ENCODE measurements at places on chromosomes 4 and X.

GRCh38 chrX:10557166-10557565 lies 63.2 kb downstream of the MID1 start:
- DNase-seq: no peak

DNA sequence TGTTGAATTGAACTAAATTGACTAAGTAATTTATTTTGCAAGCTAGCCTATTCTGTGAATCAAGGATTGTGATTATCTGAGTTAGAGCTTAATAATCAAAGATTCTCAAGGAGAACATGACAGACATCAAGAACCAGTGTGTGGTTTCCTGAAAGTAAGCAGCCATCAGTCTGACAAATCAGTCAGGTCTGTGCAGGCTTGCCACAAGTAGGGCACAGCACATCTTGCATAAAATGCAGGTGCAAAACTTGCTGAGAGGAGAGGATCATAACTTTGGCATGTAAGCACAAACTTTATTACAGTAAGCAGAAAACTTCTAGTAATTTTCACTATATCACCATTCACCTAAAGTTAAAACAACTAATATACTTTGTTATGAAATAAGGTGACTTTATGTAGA lies 22.5 kb downstream of the FAM241A start:
- DNase-seq: no peak

- DNase-seq: no peak
Measured at GRCh38 chrX:43868791-43869190, 13.5 kb downstream of the MAOB start.

GRCh38 chr4:56316011-56316650 lies 71.2 kb downstream of the AASDH start:
- DNase-seq: no peak

DNA sequence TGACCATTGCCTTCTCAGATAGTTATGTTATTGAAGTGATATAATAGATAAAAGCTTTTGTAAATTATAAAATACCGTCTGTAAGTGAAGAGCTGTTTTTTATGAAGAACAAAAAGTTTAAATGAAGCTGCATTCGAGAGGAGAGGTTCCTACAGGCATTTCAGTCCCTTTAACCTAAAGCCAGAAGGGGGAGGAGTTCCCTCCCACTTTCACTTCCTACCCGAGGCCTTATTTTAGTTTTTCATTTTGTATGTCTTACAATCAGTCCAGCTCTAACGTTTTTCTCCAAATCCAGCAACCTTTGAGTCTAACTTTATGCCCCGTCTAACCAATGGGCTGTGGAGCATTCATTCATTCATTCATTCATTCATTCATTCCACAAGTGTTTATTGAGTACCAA lies 16.5 kb upstream of the SOX3 start:
- DNase-seq: no peak

GRCh38 chr4:26867914-26868684 lies 7.5 kb downstream of the STIM2 start:
- DNase-seq: no peak

DNA sequence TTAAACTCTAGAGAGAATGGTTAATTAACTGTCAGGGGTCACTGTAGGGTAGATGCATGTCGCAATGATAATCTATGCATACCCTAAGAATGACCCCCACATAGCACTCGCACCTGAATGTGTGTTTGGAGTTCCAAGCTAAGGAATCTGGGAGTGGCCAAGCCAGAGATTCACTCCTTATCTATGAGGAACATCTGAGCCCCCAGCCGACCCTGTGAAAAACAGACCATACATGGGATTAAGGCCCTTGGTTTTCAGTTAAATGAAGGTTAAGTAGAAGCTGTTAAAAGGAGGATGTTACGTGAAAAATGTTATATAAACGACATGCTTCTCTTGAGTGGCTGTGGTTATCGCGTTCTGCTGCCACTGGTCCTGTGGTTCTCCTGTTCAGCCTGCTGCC lies 147.2 kb downstream of the RELL1 start:
- no peak for DNase-seq

DNA sequence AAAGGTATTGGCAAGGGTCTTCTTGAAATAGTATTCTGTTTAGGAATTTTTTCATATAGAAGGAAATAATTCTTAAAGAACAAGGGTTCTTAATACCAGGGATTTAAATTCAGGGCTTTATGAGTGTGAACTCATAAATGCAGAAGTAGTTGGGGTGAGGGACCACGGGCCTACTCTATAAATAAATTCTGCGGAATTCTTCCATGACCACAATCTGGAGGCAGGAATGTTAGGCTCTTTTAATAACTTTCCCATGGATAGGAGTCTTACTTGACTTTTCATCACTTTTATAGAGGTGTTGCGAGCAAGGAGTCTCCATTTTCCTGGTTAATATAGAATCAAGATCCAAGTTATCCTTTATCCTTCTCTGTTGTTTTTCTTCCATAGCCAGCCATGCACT lies 76.7 kb upstream of the SLC4A4 start:
- no peak for DNase-seq

DNA sequence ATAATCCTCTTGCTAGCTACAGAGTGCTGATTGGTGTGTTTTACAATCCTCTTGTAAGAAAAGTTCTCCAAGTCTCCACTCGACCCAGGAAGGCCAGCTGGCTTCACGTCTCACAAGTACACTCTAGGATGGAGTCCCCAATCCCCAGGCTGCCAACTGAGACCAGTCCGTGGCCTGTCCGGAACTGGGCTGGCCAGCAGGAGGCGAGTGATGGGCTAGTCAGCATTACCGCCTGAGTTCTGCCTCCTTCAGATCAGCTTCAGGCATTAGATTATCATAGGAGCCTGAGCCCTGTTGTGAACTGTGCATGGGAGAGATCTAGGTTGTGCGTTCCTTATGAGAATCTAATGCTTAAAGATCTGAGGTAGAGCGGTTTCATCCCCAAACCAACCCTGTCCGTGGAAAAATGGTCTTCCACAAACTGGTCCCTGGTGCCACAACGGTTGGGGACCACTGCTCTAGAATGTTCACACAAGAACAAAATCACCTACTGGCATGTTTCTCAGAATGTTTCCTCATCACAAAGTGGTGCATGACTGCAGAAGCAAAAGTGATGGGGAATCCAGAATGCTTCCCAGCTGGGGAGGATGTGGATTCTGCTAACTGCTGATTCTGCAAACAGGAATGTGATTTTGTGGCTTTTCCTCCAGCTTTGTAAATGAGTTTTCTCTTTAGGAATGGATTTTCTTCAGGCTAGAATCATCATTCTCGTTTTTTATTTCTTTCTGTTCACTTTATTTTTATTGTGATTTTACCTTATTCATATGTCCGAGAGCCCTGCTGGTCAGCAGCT lies 40.9 kb downstream of the SEPTIN11 start:
- no peak for DNase-seq

DNA sequence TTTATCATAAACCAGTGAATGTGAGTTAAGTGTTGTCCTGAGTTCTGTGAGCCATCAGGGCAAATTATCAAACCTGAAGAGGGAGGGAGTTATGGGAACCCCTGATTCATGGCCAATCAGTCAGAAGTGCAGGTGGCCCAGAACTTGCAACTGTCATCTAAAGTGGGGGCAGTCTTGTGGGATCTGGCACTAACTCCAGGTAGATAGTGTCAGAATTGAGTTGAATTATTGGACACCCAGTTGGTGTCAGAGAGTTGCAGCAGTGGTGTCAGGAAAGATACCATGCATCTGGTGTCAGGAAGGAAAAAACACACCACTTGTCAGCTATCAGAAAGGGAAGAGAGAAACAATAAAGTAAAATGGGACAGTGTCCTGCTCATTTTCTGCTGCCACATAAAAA lies 8.4 kb downstream of the CORIN start:
- no peak for DNase-seq

GRCh38 chr4:124459941-124460310 lies 252.6 kb downstream of the ANKRD50 start:
- DNase-seq: no peak

DNA sequence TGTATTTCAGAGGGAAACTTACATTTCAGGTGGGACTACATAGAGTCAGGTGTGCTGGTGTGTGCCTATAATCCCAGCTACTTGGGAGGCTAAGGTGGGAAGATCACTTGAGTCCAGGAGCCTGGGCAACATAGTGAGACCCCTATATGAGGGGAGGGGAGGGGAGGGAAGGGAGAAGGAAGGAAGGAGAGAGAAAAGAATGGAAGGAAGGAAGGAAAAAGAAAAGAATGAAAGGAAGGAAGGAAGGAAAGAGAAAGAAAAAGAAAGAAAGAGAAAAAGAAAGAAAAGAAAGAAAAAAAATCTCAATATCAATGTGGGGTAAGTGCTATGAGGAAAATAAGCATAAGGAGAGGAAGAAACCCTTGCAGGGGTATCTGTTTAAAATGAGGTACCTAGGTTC lies 43.6 kb upstream of the RAB33B start:
- no peak for DNase-seq

DNA sequence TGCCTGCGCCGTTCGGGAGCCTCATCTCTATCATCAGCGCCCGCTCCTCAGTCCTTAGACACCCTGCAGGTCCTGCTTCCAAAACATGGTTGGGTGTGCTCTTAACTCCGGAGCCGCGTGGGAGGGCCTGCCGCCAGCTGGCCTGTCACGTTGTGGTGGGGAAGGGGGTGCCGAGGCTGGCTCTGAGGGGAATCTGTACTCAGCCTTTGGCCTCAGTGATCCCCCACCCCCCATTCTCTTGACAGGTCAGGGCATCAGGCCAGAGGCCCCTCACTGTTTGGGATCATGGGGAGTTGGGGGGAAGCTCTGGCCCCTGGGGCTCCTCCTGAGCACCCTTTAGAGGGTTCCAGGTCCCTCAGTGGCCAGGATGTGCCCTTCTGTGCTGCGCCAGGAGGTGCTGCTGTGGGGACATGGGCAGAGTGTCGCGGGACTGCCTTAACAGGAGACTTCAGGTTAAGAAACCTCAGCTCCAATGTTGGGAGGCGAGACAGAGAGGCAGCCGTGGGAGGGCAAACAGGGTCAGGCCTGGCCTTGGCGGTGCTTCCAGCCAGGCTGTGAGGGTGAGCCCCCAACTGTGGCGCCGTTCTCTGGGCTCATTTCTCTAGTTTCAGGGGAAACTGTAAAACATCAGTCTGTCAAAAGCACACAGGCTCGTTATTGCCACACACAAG lies 33.5 kb downstream of the TRMT44 start:
- no peak for DNase-seq

- no peak for DNase-seq
Measured at GRCh38 chr4:162830899-162831298, 335.8 kb downstream of the NAF1 start.

DNA sequence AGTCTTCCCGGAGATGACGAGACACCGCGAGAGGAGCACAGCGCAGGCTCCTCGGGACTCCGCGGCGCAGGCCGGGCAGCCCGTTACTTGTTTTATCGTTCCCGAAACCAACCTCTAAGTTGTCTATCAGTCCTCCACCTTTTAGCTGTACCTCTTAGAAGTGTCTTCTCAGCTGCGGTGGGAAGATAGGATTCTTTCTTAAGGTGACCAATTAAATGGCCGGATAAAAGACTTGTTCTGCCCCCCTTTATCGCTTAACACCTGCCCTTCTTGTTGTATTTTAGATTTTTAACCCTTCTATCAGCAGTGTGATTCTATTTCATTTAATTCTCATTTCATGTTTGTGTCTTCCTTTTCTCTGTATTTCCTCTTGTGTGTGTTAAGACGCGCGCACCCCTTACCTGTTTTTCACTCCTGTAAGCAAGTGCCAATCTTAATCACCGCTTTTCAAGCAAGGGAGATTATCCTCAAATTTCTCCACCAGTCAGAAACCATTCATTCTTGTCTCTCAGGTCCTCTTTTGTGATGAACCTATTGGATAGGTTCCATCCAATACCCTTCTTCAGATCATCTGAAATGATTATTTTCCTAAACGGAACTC lies at the start of gene SLC9B2:
SLC9B2 (minus strand) TSS at position 15 of the 601 bp plus-strand sequence. CDS start 9,211 bp downstream, outside the sequence.
- no peak for DNase-seq

GRCh38 chrX:100379388-100379986 lies 30.6 kb downstream of the PCDH19 start:
- DNase-seq: no peak

DNA sequence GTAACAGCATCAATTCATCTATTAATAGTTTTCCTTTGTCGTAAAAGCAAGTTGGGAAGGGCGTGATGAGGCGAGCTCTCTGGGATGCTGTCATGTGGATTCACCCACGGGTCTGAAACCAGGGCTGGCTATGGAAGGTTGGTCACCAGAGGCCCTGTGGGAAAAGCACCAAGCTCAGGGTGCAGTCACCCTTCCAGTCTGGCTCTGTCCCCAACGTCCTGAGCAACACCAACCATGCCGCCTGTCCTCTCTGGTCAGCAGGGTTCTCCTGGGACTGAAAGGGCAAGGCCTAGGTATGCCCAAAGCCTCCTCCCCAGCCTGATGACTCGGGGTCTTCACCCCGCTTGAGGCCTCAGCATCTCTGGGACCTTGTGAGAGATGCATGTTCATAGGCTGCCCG lies 97.2 kb upstream of the MSX1 start:
- no peak for DNase-seq

DNA sequence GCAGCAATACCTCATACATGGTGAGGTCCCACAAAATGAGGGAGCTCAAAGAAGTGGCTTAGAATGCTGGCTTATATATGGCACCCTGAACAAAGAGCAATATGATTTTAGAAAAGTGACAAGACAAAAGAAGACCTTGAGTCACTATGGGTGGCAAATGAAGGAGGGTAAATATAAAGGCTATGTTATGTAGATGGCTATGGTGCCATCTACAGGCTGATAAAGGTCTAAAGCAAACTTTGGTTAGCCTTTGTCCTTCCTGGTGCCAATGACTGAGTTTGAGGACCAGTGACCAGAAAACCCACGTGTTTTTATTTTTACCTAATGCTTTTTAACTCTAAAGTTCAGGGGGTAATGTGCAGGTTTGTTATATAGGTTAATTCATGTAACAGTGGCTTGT lies 151.8 kb downstream of the CCNG2 start:
- DNase-seq: no peak

DNA sequence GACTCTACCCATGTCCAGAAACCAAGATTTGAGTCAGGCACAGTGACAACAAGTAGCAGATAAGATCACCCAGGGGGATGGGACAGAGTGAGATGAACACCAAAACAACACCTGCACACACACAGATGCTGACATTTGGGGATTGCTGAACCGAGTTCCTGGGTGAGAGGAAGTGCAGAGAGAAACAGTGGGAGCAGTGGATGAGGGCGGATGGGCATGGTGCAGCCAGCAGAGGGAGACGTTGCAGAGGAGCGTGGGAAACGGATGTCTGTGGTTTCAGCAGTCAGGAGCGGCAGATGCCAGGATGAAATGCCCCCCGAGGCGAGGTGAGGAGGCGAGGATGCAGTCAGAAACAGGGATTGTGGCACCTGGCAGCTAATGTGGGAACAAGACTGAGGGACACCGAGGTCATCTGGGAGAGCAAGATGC lies 78.6 kb upstream of the STS start:
- DNase-seq: no peak

DNA sequence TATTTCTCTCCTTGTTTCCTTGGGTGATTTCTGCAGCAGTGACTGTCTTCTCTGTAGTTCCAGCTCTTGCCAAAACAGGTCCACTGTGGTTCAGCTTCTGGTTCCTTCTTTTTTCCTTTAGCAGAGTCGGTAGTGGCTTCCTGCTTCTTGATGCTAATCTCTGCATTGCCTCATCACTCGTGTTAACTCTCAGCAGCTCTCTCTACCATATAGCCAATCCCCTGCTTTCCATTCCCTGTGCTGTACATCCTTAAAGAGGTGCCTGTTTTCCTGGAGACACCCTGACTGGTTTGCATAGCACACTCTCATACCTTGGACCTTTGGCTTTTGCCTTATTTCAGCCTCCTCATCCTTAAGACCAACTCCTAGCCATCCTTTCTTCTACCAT lies 191.2 kb upstream of the LNX1 start:
- DNase-seq: no peak

GRCh38 chrX:153793291-153793690 lies 884 bp downstream of the IDH3G start:
- DNase-seq: no peak

All from D721Med (cell line).